ENCODE measurements at places on chromosomes 7 and 10.

GRCh38 chr7:112763298-112763697, 26.9 kb downstream of the TMEM168 start:
- no peak for DNase-seq

GRCh38 chr7:139995017-139995915, 67.5 kb downstream of the PARP12 start:
- peak; percentile 55 for DNase-seq

DNA sequence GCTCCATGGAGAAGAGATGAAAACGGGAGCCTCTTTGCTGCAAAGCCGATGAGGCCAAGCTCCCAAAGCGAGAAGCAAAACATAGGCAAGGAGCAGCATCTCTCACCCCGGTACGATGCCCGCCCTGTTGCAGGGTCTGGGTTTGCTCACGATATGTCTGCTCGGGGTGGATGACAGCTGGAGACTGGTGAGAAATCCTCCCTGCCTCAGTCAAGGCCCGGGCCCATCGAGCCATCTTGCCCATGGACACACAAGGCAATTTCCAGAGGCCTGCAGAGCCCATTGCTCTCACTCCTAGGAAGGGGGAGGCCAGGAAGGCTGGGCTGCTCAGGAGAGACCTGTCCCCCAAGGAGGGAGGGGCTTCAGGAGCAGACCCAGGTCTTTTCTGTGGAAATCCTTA, 391.7 kb upstream of the SHH start:
- DNase-seq, result no peak

GRCh38 chr7:80244206-80244916, 109.7 kb downstream of the GNAI1 start:
- DNase-seq, result no peak

- DNase-seq, result peak; percentile 59
Measured at GRCh38 chr7:142603870-142604448, 145.3 kb upstream of the PRSS1 start.

DNA sequence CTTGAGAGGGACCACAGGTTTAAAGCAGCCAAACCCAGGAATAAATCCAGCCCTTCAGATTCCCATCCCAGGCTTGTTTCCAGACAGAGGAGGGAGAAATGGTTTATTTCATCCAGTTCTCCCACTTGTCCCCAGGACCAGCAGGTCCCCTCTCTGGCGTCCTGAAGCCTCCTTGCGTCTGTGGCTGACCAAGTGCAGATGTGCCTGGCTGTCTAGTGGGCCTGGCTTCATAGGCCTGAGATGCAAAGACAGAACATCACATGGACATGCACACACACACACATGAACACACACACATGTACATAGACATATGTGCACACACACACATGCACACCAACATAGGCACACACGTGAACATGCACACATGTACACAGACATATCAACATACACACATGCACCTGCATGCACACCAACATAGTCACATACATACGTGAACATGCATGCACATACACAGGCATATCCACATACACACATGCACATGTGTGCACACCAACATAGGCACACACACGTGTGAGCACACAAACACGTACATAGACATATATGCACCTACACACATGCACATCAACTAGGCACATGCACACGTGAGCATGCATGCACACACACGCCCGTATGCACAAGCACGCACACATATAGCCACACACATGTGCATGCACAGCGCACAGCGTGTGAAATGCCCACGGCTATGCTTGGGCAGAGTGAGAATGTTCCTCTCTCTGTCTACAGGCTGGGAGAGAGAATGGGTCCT, 10.7 kb downstream of the FOXL3 start:
- DNase-seq, result no peak

DNA sequence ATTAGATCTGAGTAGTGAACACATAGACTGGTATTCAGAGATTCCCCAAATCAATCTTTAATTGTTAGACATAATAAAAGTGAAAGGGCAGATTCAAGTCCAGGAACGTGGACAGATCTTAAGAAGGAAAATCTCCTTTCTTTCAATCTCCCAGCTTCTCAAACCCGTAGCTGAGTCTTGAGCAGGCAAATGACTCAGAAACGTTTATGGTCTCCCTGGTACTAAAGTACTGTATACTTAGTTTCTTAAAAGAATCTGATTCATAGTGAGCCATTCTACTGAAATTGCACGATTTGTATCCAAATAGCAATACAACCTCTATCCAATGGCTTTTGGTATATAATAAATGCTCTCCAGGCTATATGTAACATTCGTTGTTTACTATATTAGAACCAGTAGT, 140.4 kb upstream of the RHEB start:
- DNase-seq, result no peak

DNA sequence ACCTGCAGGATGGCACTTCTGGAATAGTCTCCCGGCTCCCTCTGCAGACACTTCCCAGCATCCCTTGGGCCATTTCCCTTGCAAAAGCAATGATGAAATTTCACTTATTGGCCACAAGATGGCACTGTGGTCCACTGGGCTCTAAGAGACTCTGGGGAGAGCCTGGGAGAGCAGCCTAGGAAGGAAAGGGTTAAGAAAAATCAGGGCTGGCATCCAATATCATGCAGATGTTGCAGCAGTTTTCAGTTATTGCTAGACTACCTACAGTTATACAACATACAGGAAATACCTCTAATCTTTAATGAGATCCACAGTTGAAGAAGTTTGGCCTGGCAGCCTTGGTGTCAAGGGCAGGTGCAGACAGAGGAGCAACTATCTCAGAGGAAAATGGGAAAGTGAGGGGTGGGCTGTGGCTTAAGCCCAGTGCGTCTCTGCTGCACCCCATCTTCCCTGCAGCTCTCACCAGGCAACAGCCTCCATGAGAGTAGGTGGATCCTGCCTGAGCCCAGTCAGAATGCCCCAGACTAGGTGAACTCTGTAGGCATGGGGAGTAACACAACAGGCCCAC, 100.2 kb upstream of the PRSS58 start:
- peak; percentile 66 for DNase-seq

- no peak for DNase-seq
Measured at GRCh38 chr10:42979721-42980467, 97.0 kb upstream of the RET start.

DNA sequence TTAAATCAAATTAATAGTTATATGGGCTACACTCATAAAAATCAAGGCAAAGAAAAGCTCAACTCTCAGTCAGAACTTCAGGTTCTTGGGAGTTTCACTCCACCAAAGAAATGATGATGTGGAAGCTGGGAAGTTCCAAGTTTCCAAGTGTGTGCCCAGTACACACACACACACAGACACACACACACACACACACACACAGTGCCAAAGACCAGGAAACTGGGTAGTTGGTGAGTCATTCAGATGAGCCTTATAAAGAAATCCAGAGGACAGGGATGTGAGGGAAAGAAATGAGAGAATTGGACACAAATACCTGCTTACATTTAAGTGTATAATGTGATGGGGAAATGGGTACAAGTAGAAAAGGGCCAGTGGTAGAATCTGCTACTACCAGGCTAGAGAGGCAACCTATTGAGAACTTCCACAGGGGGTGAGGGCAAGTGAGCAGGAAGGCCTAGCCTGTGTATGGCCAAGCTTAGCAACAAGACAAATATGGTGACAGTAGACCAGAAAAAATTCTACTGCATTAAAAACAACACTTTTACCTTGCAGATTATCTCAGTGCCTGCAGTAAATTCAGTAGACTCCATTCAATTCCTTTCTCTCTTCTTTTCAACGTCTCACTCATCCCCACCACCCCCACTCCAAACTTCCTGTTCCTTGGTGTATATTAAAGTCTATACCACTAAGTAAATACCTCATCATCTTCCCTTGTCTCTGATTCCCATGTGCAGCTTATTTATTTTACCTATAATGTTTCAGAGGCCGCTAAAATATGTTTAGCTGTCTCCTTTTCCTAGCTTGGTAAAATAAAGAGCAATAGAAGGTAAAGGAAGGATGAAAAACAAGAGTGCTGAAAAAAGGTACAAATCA, 95.0 kb downstream of the CABCOCO1 start:
- DNase-seq, result no peak

- DNase-seq, result no peak
Measured at GRCh38 chr7:131974671-131975070, 418.2 kb upstream of the PODXL start.

DNA sequence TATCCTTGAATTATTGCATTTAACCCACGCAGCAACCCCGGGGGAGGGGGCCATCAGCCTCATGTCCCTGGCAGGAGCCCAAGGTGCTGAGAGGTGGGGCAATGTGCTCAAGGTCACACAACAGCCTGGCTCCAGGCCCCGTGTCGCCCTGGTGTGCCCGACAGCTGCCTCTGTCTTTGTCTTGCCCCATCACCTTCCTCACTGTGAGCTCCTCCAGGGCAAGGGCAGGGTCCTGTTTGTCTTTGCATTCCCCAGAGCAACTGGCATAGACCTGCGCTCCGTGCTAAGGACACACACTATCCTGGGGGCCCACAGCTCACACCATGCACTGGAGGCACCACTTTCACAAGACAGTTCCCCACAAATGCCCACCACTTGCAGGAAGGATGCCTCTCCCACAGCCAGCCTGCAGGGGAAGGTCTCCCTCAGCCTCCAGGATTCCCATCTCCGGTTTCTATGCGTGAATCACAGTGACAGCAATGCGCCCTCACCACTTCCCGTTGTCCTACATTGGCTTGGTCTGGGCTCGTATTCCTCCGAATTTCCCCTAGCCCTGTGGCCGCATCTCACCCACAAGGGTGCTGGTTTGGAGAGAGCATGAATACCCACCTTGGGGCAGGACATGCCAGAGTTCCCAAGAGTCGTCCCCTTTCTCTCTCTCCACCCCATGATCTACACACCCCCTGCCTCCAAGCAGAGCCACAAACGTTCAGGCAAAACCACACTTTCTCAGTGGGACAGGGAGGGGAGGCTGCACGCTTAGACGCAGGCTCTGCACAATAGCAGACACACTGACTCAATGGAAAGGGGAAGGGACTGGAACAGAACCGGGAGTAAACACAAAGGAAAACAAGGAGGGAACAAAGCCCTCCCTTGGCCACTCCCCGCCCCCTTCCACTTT, 10.3 kb downstream of the ITPRIP start:
- peak; percentile 77 for DNase-seq

GRCh38 chr7:28107960-28108359, 72.6 kb downstream of the JAZF1 start:
- peak; percentile 36 for DNase-seq

DNA sequence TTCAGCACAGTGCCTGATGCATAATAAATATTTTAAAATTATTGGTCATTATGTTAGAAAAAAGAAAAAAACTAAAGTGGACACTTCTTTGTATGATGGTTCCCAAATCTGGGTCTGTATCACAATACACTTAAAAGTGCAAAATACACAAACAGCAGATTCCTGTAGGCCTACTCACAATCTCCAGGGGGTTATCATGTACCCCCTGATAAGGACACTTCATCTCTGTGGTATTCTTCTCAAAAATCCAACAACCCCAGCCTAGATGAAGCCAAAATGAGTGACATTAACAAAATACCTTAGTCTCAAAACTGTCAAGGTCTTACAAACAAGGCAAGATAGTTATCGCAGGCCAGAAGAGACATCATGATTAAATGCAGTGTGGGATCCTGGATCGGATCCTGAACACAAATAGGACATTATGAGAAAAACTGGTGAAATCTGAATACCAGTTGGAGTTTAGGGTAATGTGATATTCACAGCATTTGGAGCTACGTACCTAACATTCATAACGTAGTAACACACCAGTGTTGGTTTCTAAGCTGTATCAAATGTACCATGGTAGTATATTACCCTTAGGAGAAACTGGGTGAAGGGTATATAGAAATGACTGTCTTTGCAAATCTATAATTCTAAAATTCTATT, 45.2 kb downstream of the NSUN6 start:
- DNase-seq, result no peak

GRCh38 chr7:106371629-106372028, 86.8 kb upstream of the NAMPT start:
- no peak for DNase-seq

Data from GM03348 (cell line).